ENCODE measurements at places on chromosomes 1 and 21.

- DNase-seq = no peak
These were observed 4.2 kb downstream of the SPRR1B start for GRCh38 chr1:153035211-153035610.

DNA sequence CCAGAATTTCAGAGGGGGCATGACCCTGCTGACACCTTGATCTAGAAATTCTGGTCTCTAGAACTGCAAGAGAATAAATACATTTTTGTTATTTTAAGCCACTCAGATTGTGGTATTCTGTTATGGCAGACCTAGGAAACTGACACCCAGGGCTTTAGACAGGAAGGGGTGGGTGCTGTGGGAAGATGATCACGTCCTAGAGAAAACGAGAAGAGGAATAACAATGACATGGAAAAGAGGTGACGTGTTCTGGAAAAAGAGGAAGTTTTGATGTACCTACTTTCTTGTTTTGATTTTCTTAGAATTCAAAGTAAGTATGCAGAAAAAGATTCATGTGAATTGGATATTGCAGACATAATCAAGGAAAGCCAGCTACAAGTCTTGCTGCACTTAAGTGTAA lies 232.9 kb upstream of the RUNX1 start:
- DNase-seq = no peak

DNA sequence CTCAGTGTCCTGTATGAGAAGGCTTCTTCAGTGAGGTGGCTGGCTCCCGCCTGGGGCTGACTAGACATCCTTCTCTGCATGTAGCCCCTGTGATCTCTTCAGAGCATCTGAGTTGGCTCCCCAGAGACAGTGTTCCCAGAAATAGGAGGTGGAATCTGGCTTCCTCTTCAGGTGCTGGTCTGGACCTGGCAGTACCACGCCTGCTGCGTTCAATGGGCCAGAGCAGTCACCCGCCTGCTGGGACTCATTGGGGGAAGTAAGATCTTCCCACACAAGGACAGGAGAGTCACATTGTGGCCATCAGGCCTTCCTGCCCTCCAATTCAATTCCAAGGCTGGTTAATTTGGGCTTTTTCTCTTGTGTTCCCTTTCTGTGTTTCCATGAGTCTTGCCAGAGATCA lies 51.0 kb downstream of the ADARB1 start:
- no peak for DNase-seq

DNA sequence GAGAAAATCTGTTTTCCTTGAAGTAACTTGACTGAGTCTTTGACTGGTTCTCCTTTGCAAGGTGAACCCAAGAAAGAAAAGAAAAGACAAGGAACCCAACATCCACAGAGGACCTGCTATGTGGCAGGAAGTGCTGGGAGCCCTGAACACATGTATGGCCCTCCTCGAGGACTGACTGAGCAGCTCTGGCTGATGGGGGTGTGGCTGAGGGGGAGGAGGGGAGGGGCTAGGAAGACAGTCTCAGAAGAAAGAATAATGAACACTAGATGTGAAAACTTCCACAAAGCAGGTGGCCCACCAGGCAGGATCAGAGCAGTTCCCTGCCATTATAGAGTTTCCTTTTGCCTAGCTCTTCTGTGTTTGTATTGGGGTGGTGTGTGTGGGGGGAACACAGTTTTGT lies 26.1 kb downstream of the NENF start:
- DNase-seq = no peak

- no peak for DNase-seq
These were observed 29.7 kb downstream of the MRPL39 start for GRCh38 chr21:25577424-25578055.

DNA sequence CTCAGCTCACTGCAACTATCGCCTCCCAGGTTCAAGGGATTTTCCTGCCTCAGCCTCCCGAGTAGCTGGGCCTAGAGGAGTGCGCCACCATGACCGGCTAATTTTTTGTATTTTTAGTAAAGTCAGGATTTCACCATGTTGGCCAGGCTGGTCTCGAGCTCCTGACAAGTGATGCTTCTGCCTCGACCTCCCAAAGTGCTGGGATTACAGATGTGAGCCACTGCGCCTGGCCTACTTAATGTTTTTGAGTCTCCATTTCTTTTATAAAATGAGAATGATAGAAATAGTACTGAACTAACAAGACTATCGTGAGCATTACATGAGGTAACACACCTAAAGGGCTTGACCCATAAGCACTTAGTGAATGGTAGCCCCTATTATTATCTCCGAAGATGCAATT lies 21.4 kb downstream of the NUAK2 start:
- no peak for DNase-seq

DNA sequence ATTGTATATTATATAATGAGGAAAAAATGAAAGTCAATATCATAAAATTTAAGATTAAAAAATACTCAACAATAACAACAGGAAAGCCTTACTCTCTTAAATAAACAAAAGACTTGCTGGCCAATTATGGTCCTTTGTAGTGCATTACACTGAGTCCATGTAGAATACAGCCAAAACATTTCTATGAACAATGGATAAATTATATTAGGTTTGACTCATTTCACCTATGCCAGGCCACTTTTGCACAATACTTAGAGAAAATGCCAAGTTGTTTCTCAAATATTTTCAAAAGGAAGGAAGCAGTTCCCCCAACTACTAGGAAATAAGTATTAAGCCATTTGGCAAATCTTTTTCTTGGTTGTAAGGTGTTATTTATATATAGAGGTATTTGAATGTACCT lies 19.8 kb upstream of the UCK2 start:
- no peak for DNase-seq

- DNase-seq = no peak
These were observed 165.4 kb downstream of the RUNX1 start for GRCh38 chr21:34883491-34884271.

DNA sequence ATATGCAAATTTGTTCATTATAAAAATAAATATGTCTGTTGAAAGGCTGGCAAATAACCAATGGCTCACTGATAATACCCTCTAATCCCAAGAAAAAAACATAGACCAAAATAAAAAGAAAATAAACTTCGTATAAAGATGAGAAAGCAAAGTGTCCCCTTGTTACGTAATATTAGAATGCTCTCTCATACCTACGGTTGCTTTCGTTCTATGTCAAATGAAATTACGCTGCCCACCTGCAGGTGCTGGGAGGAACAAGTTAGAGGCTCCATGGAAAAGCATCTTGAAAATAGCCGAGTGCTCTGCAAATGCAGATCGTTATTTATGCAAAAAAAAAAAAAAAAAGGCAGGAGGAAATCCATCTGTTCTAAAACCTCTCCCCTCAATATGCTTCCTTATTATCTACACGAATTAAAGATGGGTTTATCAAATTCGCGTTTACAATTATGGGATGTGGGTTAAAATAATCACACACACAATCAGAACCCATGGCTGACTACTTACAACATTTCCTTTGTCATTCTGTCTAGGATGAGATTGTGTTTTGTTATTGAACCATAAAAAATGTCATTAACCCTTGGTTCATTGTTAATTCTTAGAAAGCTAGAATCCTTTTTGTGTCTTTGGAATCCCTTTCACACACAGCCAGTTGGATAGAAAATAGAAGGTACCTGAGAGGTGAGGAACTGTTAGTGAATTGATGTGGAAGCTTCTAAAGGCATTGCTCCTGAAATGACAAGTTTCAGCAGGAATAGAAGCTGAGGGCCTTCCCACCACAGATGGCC lies 268.6 kb downstream of the SETD4 start:
- no peak for DNase-seq

DNA sequence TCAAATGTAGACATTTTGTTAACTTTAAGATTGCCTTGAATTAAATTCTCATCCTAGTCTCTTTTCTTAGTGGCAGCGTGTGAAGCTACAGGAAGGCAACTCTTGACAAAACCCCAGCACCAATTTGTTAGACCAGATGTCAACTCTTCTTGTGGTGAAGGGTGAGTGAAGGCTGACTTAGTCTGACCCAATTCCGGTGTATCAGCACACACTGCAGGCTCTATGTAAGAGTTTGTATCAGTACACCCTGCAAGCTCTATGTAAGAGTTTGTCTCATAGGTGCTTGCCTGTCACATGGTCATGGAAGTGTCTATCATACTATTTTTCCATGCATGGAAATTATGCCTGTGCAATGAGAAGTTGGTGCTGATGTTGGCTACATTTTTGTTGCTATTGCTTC lies 16.8 kb downstream of the CR2 start:
- no peak for DNase-seq

GRCh38 chr1:56803561-56804156 lies 15.5 kb downstream of the FYB2 start:
- peak; percentile 22 for DNase-seq

- DNase-seq = peak; percentile 6
These were observed 197.6 kb upstream of the UBE2U start for GRCh38 chr1:64005801-64006200.

DNA sequence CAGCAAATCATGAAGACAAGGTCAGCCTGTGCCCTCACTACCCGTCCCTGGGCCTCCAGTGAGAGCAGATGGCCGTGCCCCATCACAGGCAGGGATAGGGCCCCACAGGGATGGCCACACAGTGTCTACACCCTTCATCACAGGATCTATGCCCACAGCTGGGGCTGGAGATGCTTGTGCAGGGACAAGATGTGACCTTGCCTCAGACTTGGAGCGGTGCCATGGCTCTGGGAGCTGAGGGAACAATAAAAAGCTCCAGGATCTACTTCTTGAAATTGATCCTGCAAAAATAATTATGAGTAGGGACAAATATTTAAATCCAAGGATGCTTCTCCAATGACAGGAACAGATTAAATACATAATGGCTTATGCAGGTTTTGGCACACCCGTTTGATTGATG lies 25.4 kb upstream of the TCEA3 start:
- peak; percentile 16 for DNase-seq
